ENCODE measurements at places on chromosomes 1 and 21.

- H3K4me1 ChIP-seq, result no peaks in the 10 kb centered on the region
Observed at GRCh38 chr1:38088366-38088765, 41.8 kb upstream of the POU3F1 start.

DNA sequence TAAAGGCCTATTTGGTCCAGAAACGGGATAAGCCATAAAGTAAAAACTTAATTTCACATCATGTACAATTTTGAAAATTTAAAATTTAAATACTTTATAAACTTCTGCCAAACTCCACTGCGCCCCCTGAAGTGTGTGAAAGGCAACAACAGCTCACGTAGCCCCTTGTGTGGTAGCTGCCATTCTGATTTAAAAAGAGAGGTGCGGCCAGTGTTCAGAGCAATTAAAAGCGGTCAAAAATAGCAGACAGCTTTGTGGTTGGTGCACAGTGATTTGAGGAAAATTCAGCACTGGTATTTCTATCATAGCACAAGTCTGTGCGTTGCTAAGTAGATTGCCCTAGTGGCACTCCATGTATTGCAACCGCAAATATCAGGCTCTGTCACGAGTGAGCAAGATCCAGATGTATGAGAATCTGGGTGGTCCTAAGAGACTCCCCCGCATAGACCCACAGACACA is 122.5 kb downstream of the ATG4C start:
- no peak overlapping the region for H3K27ac ChIP-seq
- H3K4me1 ChIP-seq, result no peaks in the 10 kb centered on the region
- H3K36me3 ChIP-seq, result no peaks in the 10 kb centered on the region
- no peak overlapping the region for H3K4me3 ChIP-seq
- H3K27me3 ChIP-seq, result peaks cover 4% of the 10 kb centered on the region
- DNase-seq, result peak; percentile 11

DNA sequence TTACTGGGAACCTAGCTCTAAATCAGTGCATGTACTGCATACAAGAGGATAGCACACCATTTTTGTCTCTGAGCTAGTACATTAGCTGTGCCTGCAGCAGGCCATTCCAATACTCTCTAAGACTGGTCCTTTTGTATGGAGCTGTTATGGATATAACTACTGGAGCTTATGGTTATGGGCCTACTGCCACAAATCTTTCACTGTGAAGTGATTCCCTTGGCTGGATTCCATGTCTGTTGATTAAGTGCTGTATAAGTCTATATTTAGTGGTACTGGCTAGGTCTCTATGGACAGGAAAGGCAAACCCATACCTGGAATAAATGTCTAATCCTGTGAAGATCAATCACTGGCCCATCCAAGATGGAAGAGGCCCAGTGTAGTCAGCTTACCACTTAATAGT is 12.0 kb downstream of the ZFYVE9 start:
- H3K27me3 ChIP-seq, result no peaks in the 10 kb centered on the region
- peaks cover 3% of the 10 kb centered on the region for H3K4me1 ChIP-seq
- no peaks in the 10 kb centered on the region for H3K36me3 ChIP-seq
- DNase-seq, result no peak
- H3K4me3 ChIP-seq, result no peak overlapping the region

- 0 out of 2 replicates have a peak overlapping the region, but pooled peaks have one; percentile 17 for H3K27ac ChIP-seq
- H3K36me3 ChIP-seq, result no peaks in the 10 kb centered on the region
- H3K4me1 ChIP-seq, result peaks cover 13% of the 10 kb centered on the region
- H3K27me3 ChIP-seq, result no peaks in the 10 kb centered on the region
- DNase-seq, result peak; percentile 61
- H3K4me3 ChIP-seq, result no peak overlapping the region
Observed at GRCh38 chr1:119783354-119784185, 14.9 kb upstream of the HMGCS2 start.

DNA sequence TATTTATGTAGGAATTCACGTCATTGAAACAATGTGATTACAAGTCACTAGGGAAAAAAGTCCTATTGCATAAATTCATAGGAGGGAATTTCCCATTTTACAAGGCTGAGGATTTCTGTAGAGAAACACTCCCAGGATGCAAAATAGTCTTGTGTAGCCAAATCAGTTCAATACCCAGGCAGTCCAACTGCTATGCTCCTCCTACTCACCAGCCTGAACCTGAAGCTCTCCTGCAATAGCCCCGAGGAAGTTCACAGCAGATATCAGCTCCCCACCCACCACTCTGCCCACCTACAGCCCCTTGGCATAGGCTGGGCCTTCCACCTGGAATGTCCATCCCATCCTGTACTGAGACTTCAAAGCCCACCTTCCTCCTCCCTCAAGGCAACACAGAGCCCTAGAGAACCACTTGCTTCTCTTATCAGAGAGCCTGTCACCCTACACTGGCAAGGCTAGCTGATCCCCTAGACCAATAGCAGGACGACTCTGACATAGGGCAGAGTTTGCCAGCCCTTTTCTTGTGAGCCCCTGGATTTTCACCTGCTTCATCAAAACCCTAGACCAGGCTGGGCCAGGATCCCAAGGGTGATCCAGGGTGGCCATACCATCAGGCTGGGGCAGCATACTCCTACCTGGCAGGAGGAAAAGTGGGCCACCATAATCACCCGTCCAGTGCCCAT is 1.5 kb downstream of the LSS start:
- no peak overlapping the region for H3K27ac ChIP-seq
- H3K4me1 ChIP-seq, result peaks cover 13% of the 10 kb centered on the region
- peaks cover 9% of the 10 kb centered on the region for H3K36me3 ChIP-seq
- peak; percentile 78 for DNase-seq
- no peaks in the 10 kb centered on the region for H3K27me3 ChIP-seq
- H3K4me3 ChIP-seq, result peak overlapping the region; percentile 98

GRCh38 chr1:87113313-87113712 is 198.9 kb downstream of the HS2ST1 start:
- H3K36me3 ChIP-seq, result no peaks in the 10 kb centered on the region
- no peak overlapping the region for H3K27ac ChIP-seq
- peaks cover 10% of the 10 kb centered on the region for H3K4me1 ChIP-seq
- H3K27me3 ChIP-seq, result no peaks in the 10 kb centered on the region
- peak; percentile 85 for DNase-seq

GRCh38 chr1:157785248-157785647 is 8.3 kb upstream of the FCRL2 start:
- H3K4me3 ChIP-seq, result no peak overlapping the region
- no peak for DNase-seq
- H3K27ac ChIP-seq, result no peak overlapping the region

DNA sequence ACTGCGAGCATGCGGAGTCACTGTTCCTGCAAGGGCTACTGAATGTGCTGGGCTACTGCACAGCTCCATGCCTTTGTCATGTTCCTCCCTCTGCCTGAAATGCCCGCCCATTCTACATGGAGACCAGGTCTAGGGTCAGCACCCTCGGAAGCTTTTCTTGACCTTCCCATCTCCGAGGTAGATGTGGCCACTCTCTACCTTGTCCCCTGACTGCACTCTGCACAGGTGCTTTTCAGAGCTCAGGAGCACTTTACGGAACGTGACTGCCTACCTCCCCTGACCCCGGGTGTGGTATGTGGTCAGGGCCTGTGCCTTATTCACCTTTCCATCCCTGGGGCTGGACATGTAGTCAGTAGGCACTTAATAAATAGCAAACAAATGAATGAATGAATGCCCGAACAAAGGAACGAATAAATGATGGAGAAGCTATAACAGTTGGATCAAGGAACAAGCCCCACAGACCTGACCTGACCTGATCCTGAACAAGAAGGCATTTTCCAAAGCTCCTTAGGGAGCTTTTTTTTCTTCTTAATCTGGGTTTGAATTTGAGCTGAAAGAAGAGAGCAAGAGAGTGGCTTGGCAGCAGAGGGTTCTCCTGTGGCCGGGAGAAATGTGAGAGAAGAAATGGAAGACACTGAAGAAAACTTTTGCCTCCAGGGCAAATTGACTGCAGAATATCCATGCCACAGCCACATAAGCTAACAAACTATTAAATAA is 7.9 kb downstream of the RD3 start:
- H3K4me1 ChIP-seq, result no peaks in the 10 kb centered on the region
- peaks cover 29% of the 10 kb centered on the region for H3K27me3 ChIP-seq
- no peak overlapping the region for H3K27ac ChIP-seq
- DNase-seq, result no peak
